ENCODE measurements at places on chromosomes 1 and 21. TPM values are rescaled to one million over a fixed set of nuclear protein-coding genes. Genes with fewer than 3 reads are reported as not detected.
A peak's percentile ranks its signal among the peaks of the same experiment; 100 is the strongest.

DNA sequence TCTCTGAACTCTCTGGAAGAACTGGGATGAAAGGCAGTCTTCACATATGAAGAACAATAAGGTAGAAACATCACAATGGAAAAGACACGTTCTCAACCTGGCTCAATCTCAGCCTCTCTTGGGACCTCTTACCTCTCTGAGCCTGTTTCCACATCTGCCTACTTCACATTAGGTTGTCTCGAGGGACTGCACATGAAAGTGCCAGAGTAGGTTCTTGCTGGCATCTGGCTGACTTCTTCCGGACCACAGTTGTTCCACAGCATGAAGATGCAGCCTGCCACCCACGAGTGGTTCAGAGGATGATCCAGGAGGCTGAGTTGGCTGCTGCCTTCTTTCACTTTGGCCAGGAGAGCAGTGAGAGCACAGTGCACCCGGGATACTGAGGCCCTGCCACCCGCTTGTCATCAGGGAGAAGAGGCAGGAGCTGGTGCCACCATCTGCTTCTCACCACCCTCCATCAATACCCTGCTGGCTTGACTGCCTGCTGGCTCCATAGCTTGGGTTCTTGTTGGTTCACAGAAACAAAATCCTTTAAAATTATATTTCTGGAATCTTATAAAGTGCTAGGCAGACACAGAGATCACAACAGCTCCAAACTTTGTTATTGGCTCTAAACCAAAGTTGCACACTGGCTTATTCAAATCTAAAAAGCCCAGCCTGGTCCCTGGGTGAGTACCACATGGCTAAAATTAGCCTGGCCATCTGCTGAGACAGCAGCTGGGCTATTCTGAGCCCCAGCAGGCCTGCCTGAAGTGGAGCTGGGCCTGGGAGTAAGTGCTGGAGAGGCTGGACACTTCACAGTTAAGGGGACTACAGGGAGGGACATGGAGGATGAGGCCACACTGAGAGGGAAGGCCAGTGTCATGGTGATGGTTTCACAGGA is 46.9 kb upstream of the LIN9 start:
- H3K27ac ChIP-seq, result no peak overlapping the region
- no peaks in the 10 kb centered on the region for H3K4me1 ChIP-seq
- peaks cover 12% of the 10 kb centered on the region for H3K36me3 ChIP-seq
- no peak for DNase-seq
- H3K27me3 ChIP-seq, result no peaks in the 10 kb centered on the region
- H3K4me3 ChIP-seq, result no peak overlapping the region

GRCh38 chr21:37000381-37000780 is 6.1 kb upstream of the RIPPLY3 start:
- H3K4me3 ChIP-seq, result no peak overlapping the region
- no peaks in the 10 kb centered on the region for H3K4me1 ChIP-seq
- H3K27me3 ChIP-seq, result peaks cover 7% of the 10 kb centered on the region
- H3K27ac ChIP-seq, result no peak overlapping the region
- DNase-seq, result no peak

GRCh38 chr1:231340328-231341013 is 2.4 kb downstream of the SPRTN start:
- H3K36me3 ChIP-seq, result peaks cover 13% of the 10 kb centered on the region
- no peak for DNase-seq
- no peaks in the 10 kb centered on the region for H3K27me3 ChIP-seq
- H3K27ac ChIP-seq, result no peak overlapping the region
- peaks cover 25% of the 10 kb centered on the region for H3K4me1 ChIP-seq

DNA sequence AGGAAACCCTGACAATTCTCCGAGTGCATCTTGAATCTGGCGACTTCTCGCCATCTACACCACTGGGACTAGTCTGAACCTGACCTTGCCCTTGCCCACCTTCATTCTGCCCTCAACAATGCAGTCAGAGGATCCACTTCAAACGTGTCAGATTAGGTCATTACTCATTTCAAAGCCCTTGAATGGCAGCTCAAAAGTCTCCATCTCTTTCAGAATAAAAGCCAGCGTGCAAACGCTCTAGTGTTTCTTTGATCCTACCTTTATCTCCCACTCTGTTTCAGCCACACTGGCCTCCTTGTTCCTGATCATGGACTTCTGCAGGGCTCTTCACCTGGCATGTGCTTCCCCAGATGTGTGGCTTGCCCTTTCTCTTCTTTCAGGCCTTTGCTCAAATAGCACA is 31.3 kb downstream of the SLC30A1 start:
- no peak for DNase-seq
- no peaks in the 10 kb centered on the region for H3K36me3 ChIP-seq
- peaks cover 7% of the 10 kb centered on the region for H3K27me3 ChIP-seq
- H3K27ac ChIP-seq, result no peak overlapping the region
- H3K4me1 ChIP-seq, result peaks cover 3% of the 10 kb centered on the region

GRCh38 chr21:42563686-42564085 is 50.0 kb downstream of the SLC37A1 start:
- no peaks in the 10 kb centered on the region for H3K27me3 ChIP-seq
- peaks cover 41% of the 10 kb centered on the region for H3K36me3 ChIP-seq
- no peak overlapping the region for H3K27ac ChIP-seq
- no peak for DNase-seq
- H3K4me1 ChIP-seq, result no peaks in the 10 kb centered on the region

GRCh38 chr1:203187689-203188264 is 1.3 kb upstream of the CHI3L1 start:
- H3K27me3 ChIP-seq, result peaks cover 98% of the 10 kb centered on the region
- DNase-seq, result no peak
- peaks cover 2% of the 10 kb centered on the region for H3K4me1 ChIP-seq
- no peak overlapping the region for H3K27ac ChIP-seq
- no peak overlapping the region for H3K4me3 ChIP-seq
- H3K36me3 ChIP-seq, result no peaks in the 10 kb centered on the region

DNA sequence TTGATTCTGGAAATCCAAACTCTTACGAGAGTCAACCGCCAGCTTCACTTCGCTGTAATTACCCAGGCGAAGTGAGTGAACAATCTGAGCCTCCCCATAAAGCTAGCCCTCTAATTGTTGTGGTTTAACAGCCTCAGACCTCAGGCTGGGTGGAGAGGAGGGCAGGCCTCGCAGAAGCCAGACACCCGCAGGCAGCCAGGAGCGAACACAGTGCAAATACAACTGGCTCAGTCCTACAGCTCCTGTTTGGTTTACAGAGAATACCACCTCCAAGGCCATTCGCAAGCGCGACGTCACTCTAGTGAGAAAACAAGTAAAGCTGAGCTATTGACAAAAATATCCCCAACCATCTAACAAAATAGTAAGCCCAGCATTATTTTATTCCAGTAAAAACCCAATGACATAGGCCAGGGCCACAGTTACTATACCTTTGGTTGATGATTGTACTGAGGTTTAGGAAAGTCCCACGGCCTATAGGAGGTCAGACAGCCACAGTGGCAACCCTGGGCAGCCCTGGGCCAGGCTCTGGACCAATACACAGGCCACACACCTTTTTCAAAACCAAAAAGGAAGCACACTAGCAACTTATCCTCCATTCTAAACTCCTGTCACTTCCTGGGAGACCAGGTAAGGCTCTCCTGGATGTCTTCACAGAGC is 163.3 kb downstream of the ETS2 start:
- H3K4me1 ChIP-seq, result peaks cover 17% of the 10 kb centered on the region
- no peaks in the 10 kb centered on the region for H3K36me3 ChIP-seq
- H3K27me3 ChIP-seq, result peaks cover 5% of the 10 kb centered on the region
- H3K27ac ChIP-seq, result no peak overlapping the region

DNA sequence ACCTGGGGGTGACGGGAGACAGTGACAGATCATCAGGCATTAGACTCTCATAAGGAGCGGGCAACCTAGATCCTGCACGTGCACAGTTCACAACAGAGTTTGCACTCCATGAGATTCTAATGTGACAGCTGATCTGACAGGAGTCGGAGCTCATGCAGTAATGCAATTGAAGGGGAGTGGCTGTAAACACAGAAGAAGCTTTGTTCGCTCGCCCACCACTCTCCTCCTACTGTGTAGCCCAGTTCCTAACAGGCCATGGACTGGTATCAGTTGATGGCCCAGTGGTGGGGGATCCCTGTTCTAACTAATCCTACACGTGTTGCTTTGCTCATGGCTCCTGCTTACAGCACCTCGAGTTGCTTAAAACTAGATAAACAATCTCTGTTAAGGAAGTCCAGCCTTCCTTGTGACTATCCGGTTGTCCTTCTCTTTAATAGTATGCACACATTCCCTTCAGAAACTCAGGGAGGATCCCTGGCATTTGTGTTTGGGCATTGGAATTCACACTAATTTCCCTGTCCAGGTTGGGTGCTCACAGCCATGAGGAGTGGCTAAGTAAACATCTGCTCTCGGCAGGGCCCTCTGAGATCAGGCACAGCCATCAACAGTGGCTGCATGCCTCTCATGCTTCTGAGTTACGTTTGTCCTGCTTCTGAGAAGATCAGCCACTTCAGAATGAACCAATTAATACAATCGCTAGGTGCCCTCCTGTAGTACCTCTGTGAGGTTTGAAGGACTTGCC is 21.1 kb upstream of the F3 start:
- peak overlapping the region; percentile 46 for H3K27ac ChIP-seq
- H3K4me3 ChIP-seq, result peak overlapping the region; percentile 22
- peaks cover 16% of the 10 kb centered on the region for H3K4me1 ChIP-seq

- no peak overlapping the region for H3K27ac ChIP-seq
- H3K4me1 ChIP-seq, result peaks cover 5% of the 10 kb centered on the region
- no peak for DNase-seq
- peaks cover 59% of the 10 kb centered on the region for H3K27me3 ChIP-seq
- no peak overlapping the region for H3K4me3 ChIP-seq
These were observed 2.9 kb upstream of the HTR6 start for GRCh38 chr1:19661721-19662228.

DNA sequence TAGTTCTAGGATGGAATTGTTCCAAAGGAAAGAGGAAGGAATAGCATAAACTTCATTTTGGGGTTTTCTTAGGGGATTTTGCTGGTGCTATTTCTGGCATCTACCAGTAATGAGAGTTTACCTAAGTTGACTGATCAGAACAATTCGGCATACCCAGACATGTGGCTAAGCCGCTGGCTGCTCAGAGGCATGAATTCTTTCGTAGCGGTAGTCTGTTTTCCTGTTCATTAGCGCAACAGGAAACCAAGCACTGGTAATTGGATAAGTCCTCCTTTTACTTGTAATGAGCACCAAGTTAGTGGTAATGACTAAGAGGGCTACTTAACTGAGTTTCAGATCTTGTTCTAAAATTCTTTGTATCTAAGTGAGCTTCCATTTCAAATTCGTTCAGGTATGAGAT is 38.6 kb downstream of the C21orf91 start:
- no peak overlapping the region for H3K27ac ChIP-seq
- no peaks in the 10 kb centered on the region for H3K4me1 ChIP-seq
- no peak overlapping the region for H3K4me3 ChIP-seq
- no peaks in the 10 kb centered on the region for H3K27me3 ChIP-seq
- no peak for DNase-seq

GRCh38 chr1:101055623-101056022 is 30.0 kb upstream of the DPH5 start:
- DNase-seq, result no peak
- H3K27ac ChIP-seq, result no peak overlapping the region
- H3K36me3 ChIP-seq, result peaks cover 3% of the 10 kb centered on the region
- no peaks in the 10 kb centered on the region for H3K27me3 ChIP-seq

DNA sequence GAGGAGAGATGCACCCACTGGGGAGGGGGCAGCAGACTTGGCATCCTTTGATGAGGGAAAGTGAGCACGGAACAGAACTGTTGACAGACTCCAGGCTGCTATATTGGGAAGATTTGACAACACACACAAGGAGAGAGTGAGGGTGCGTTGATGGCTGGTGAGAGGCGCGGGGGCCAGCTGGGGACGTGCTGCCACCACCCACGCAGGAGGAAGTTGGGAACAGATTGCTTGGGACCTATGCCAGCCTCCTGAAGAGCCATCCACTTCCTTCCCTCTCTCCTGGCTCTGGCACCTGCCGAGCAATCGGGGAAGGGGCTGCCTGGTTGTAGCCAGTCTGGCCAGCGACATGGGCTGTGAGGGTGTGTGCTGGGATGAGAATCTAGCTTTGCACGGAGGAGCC is 223.7 kb upstream of the CSF3R start:
- H3K4me3 ChIP-seq, result no peak overlapping the region
- peaks cover 6% of the 10 kb centered on the region for H3K4me1 ChIP-seq
- peaks cover 45% of the 10 kb centered on the region for H3K27me3 ChIP-seq
- H3K36me3 ChIP-seq, result no peaks in the 10 kb centered on the region

DNA sequence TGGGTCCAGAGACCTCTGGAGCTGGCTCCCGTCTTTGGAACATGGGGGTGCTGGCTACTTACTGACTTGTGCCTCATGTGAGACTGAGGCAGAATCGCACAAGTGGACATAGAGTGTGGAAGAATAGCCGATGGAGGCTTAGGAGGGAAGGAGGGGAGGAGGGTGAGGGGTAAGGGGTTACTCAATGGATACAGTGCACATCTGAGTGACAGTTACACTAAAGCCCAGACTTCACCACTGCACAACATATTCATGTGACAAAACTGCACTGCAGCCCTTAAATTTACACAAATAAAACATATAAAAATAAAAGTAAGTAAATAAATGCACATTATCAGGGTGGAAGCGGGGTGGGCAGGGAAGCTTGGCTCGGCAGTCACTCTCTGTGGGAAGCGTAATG is 197.7 kb upstream of the RAB4A start:
- DNase-seq, result no peak
- no peaks in the 10 kb centered on the region for H3K36me3 ChIP-seq
- H3K27ac ChIP-seq, result no peak overlapping the region
- H3K27me3 ChIP-seq, result peaks cover 1% of the 10 kb centered on the region
- H3K4me1 ChIP-seq, result peaks cover 4% of the 10 kb centered on the region

GRCh38 chr1:3742439-3743298 is 9.6 kb upstream of the CCDC27 start:
- no peak overlapping the region for H3K4me3 ChIP-seq
- H3K36me3 ChIP-seq, result peaks cover 13% of the 10 kb centered on the region
- no peaks in the 10 kb centered on the region for H3K27me3 ChIP-seq
- no peak for DNase-seq
- no peak overlapping the region for H3K27ac ChIP-seq

- H3K4me3 ChIP-seq, result no peak overlapping the region
- H3K27ac ChIP-seq, result peak overlapping the region; percentile 67
- no peak for DNase-seq
- peaks cover 10% of the 10 kb centered on the region for H3K36me3 ChIP-seq
These were observed 1.7 kb upstream of the BMP8A start for GRCh38 chr1:39489567-39490239.

DNA sequence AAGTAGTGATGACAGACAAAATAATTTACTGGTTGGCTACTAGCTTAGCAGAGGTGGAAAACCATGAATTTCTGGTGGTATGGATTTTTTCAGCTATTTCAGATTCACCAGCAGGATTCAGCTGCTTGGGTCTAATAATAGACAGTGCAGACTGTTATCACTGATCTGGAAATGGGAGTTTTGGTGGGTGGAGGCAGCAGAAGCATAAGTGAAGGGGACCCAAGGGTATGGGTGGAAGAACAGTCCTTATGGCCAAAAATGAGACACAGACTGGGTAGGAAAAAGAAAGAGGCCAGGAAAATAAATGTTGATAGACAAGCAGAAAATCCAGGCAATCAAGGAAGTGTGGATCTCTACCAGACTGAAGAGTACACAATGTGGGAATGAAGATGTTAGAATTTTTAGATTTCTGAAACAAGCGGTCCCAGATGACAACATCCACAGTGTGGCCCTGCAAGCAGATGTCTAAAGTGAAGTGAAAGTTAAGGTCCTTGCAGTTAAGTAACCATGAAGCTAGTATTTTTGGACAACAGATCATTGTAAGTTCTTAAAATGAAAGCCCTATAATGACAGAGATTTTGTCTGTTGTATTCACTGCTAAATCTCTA is 24.7 kb downstream of the LYST start:
- no peak overlapping the region for H3K27ac ChIP-seq
- no peak for DNase-seq
- no peak overlapping the region for H3K4me3 ChIP-seq
- peaks cover 3% of the 10 kb centered on the region for H3K36me3 ChIP-seq
- H3K27me3 ChIP-seq, result no peaks in the 10 kb centered on the region

ANKRD45 gene
- 1.2 TPM for total RNA-seq

AMIGO1 gene
- total RNA-seq, result 7.0 TPM

ACTL8 gene
- not detected for total RNA-seq

ADAM30 gene
- not detected for total RNA-seq

GPR3 gene
- total RNA-seq, result 1.1 TPM

FNBP1L gene
- total RNA-seq, result 136 TPM

HPCAL4 gene
- not detected for total RNA-seq

All from progenitor cell of endocrine pancreas (in vitro differentiated cells).